NCI-H2081 (cell line): ENCODE measurements at places on chromosomes 2 and 18.

GRCh38 chr2:137969418-137969765 lies 5.1 kb downstream of the HNMT start:
- no peak for DNase-seq

DNA sequence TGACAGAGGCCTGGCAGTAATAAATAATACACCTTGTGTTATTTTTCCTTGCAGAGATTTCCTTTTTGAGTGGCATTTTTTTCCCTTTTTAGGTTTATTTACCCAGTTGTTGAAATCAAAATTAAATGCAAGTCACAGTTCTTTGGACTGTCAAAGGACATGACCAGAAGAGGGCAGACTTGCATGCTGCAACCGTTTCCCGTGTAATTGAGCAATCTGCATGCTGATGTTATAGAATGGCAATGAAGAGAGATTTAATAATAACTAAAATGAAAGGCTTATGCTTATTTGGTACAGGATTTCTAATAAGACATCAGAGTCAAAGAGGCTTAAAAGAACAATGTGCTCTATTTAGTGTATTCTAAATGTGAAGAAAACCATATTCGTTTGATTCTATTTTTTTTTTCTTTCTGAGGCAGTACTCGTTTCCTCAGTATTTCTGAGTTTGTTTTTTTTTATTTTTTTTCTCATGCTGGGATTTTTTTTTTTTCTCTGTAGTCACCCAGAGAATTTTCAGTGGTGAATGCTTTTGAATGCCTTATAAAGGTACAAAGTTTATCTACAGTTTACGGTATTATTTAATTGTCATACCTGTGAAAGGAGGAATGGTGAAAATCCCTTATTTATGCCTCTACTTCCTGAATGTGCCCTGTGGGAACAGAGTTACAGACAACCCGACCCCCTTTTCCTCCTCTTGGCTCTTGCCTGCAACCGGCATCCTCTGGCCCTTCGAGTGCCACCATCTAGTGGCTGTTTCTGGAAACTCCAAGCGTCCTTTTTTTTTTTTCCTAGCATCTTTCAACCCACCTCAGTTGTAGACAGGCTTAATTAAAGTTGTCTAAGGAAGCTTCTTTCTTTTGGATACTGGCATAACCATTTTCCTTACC lies 368.5 kb downstream of the LRRTM1 start:
- peak; percentile 72 for DNase-seq

DNA sequence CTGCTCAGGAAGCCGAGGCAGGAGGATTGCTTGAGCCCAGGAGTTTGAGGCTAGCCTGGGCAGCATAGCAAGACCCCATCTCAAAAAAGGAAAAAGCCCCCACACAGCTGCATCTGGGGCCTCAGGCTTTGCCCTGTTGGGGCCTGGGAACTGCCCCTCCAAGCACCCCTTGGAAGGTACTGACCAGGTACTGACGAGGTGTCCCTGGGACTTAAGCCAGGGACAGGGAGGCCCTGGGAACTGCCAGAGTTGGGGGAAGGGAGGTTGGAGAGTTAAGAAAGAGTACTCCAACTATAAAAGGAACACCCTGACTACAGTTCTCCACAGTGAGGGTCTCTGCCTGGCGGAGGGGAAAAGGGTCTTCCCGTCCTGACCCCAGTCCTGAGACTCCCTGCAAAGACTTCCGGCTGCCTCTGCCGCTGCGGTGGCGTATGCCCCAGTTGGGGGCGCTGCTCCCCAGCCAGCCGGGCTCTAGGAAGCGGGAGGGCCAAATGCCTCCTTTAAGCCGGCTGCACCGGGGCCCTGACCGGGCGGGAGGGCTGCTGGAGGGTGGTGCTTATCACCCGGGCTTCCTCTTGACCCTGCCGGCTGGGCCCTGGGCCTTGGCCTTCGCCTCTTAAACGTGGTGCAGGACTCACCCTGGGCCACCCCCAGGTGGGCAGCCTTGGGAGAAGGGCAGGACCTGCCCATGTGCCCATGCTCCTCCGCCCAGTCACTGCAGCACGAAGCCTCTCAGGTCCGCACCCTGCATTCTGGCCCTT lies 12.8 kb downstream of the SLC30A3 start:
- DNase-seq, result no peak

- peak; percentile 40 for DNase-seq
Measured at GRCh38 chr2:70789304-70790135, 923 bp downstream of the FIGLA start.

DNA sequence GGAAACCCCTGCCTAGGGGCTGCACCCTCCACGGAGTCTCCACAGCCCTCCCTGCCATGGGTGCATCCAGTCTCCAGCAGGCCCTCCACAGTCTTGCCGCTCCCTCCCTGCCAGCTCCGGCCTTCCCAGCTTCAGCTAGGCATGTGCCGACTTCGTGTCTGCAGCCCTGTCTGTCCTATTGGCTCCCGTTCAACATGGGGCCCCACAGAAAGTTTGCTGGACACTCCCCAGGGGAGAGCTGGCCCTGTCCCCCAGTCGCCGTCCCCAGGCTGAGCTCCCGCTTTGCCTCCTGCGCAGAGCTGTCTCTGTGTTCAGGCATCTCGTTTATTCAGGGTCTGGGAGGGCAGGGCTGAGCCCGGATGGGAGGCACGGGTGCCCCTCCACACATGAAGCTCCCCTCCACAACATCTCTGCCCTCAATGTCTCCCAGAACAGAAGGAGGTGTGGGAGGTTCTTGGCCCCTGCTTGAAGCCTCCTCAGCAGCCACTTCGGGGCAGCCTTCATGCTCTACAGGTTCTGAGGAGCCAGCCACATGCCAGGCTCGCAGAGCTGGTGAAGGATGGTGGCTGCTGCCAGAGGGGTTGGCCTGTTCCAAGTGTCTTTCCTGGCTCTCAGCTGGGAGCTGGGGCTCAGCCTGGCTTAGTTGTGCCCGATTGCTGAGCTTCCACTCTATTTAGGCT lies 120.1 kb upstream of the PXDN start:
- no peak for DNase-seq

GRCh38 chr18:49359732-49360444 lies 100.6 kb downstream of the DYM start:
- peak; percentile 59 for DNase-seq
